ENCODE measurements at places on chromosomes 5 and 9. TPM values are rescaled to one million over a fixed set of nuclear protein-coding genes. Genes with fewer than 3 reads are reported as not detected.

DNA sequence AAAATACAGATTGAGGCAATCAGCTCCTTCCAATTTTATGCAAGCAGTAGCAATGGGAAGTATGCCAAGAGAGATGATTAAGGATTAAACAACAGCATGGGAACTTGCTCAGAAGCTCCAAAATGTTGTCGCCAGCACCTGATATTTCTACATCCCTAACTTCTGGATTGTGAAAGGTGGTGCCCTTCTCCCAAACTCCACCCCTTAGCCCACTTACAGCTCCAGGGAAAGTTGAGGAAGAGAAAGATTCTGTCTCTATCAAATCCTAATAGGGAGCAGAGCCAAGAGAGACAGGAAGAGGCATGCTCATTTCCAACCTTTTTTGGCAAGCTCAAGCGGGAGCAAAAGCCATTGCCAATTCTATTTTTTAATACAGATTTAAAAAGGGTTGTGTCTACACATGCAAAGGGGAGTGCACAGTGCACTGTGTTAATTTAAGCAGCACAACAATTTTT lies 92.4 kb upstream of the NR3C1 start:
- peak overlapping the region; percentile 18 for H3K27ac ChIP-seq
- H3K4me1 ChIP-seq, result no peaks in the 10 kb centered on the region
- no peaks in the 10 kb centered on the region for H3K27me3 ChIP-seq
- no peaks in the 10 kb centered on the region for H3K36me3 ChIP-seq
- peak; percentile 21 for DNase-seq
- H3K4me3 ChIP-seq, result no peak overlapping the region

DNA sequence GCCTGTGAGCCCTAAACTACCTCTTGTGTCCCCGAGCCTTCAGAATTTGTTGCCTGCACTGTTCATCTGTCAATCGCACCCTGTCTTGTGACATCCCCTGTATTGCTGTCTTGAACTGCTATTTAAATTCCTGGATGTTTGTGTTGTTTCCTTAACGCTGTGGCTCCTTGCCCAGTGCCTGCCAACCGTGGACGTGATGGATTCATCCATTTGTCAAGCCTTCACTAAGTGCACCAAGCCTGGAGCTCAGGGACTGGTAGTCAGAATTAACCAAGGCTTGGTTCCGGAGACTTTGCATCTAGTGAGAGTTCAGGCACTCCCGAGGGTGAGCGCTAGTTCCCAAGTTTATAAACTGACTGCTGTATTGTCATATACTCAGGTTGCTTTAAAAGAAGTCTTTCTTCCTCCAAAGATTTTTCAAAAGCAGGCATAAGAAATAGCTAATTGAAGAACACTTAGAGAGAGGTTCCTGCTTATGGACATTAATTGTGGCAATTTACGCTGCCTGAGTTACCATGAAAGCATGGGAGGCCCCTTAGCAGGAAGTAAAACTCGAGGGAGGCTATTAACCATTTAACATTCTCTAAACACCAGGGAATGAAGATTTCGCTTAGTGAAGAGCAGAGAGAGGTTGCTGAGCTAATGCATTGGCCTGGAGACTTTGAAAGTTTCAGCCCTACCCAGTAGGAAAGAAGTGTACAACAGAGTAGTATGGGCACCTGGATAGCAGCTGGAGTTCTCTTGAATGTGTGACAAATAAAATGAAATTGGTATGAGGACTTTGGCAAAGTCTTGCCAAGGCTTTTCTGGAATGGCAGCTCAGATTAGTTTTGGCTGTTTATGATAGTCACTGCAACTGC lies 29.0 kb downstream of the RGS3 start:
- no peak overlapping the region for H3K27ac ChIP-seq
- H3K4me3 ChIP-seq, result no peak overlapping the region
- H3K36me3 ChIP-seq, result no peaks in the 10 kb centered on the region
- H3K4me1 ChIP-seq, result no peaks in the 10 kb centered on the region

- no peak overlapping the region for H3K27ac ChIP-seq
- H3K4me1 ChIP-seq, result no peaks in the 10 kb centered on the region
- no peaks in the 10 kb centered on the region for H3K27me3 ChIP-seq
- DNase-seq, result no peak
These were observed 585.1 kb downstream of the TLE4 start for GRCh38 chr9:80156756-80157472.

- no peak overlapping the region for H3K27ac ChIP-seq
- H3K27me3 ChIP-seq, result no peaks in the 10 kb centered on the region
- no peaks in the 10 kb centered on the region for H3K36me3 ChIP-seq
- DNase-seq, result peak; percentile 25
These were observed 53.0 kb downstream of the NUP214 start for GRCh38 chr9:131178382-131178781.

DNA sequence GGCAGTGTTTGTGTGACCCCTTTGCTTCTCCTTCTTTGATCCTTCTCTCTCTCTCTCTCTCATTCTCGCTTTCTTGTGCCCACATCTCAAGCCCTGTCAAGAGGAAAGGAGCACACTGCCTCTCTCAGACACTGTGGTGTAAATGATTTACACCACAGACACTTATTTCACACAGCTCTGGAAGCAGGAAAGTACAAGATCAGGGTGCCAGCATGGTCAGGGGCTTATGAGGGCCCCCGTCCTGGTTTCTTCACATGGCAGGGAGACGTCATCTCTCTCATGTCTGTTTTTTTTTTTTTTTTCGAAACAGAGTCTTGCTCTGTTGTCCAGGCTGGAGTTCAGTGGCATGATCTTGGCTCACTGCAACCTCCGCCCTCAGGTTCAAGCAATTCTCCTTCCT lies 6.4 kb downstream of the FABP6 start:
- no peaks in the 10 kb centered on the region for H3K36me3 ChIP-seq
- no peaks in the 10 kb centered on the region for H3K4me1 ChIP-seq
- H3K27ac ChIP-seq, result no peak overlapping the region
- no peak for DNase-seq

DNA sequence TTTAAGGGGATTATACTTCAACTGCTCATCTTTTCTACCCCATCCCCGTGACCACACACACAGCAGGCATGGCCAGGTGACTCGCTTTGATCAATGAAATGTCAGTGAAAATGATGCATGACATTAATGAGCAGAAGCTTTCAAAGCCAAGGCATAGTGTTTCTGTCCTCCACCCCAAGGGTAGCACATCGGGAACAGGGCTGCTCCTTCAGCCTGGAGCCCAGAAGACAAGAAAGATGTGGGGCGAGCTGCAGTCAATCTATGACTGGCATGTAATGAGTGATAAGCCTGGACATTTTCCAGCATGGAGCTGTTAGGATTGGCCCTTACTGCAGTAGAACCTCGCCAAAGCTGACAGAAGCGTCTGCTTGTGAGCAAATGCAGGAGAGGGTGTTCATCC lies 122.6 kb upstream of the IRX2 start:
- H3K27ac ChIP-seq, result no peak overlapping the region
- H3K36me3 ChIP-seq, result no peaks in the 10 kb centered on the region
- H3K4me1 ChIP-seq, result no peaks in the 10 kb centered on the region
- DNase-seq, result no peak
- no peak overlapping the region for H3K4me3 ChIP-seq

DNA sequence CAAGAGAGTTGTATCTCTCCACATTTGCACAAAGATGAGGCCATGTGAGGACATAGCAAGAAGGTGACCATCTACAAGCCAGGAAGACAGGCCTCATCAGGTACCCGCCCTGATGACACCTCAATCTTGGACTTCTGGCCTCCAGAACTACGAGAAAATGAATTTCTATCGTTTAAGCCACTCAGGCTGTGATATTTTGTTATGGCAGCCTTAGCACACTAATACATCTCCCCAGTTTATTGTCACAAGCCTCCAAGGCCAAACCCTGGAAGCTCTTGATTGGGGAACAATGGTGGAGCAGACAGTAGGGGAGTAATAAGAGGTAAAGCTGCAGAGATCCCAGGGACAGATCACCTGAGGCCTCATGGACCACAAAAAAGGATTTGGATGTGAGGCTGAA lies 7.7 kb upstream of the P4HA2 start:
- no peaks in the 10 kb centered on the region for H3K27me3 ChIP-seq

DNA sequence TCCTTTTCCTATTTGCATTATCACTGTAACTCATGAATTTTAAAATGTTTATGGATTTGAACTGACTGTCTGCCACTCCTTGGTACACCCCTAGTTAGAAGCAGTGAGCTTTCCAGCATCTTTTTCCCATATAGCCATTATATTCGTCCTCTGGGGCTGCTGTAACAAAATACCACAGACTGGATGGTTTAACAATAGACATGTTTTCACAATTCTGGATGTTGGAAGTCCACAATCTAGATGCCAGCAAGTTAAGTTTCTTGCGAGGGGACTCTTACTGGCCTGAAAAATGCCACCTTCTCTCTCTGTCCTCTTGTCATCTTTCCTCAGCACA lies 530.0 kb downstream of the SEMA5A start:
- H3K27me3 ChIP-seq, result no peaks in the 10 kb centered on the region
- no peaks in the 10 kb centered on the region for H3K4me1 ChIP-seq
- H3K36me3 ChIP-seq, result no peaks in the 10 kb centered on the region
- H3K4me3 ChIP-seq, result no peak overlapping the region

GRCh38 chr9:16207161-16207560 lies 654.3 kb downstream of the CCDC171 start:
- H3K4me1 ChIP-seq, result no peaks in the 10 kb centered on the region
- peak overlapping the region; percentile 12 for H3K4me3 ChIP-seq

- no peaks in the 10 kb centered on the region for H3K4me1 ChIP-seq
- H3K27ac ChIP-seq, result no peak overlapping the region
- no peaks in the 10 kb centered on the region for H3K36me3 ChIP-seq
These were observed 360.0 kb downstream of the BRINP1 start for GRCh38 chr9:119009249-119009648.

- H3K27ac ChIP-seq, result no peak overlapping the region
- no peaks in the 10 kb centered on the region for H3K4me1 ChIP-seq
- H3K4me3 ChIP-seq, result no peak overlapping the region
- no peaks in the 10 kb centered on the region for H3K27me3 ChIP-seq
- DNase-seq, result no peak
These were observed 214.1 kb upstream of the ADCY2 start for GRCh38 chr5:7181841-7182240.

DNA sequence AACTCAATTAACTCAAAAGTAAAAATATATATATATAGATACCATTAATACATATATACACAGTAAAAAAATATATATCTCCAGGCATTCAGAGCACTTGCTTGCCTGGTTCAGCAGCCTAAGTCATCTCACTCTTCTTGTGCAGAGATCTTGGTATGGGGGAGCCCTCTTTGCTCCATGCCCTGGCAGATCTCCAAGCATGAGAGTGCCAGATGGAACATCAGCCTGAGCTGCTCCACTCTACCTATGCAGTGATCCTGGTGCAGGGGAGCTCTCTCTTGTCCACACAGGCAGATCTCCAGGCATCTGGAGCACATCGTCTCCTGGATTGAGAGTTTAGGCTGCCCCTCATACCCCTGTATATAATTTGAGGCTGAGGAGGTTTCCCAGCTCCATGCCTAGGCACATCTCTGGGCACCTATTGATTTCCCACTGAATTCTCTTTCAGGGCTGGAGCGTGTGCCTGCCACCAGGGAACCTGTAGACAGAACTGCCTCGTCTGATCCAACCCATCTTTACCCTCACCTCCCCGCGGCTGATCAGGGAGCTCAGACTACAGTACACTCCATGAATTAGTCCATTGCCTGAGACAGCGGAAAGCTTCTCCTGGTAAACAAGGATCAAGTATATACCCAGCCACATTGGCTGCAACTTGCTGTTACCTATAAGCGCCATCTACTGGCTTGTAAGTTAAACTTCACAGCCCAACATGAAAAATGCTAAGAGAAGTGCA lies 342.4 kb upstream of the GRIA1 start:
- no peak overlapping the region for H3K27ac ChIP-seq
- H3K36me3 ChIP-seq, result no peaks in the 10 kb centered on the region
- H3K4me3 ChIP-seq, result no peak overlapping the region
- no peaks in the 10 kb centered on the region for H3K27me3 ChIP-seq
- H3K4me1 ChIP-seq, result no peaks in the 10 kb centered on the region

DNA sequence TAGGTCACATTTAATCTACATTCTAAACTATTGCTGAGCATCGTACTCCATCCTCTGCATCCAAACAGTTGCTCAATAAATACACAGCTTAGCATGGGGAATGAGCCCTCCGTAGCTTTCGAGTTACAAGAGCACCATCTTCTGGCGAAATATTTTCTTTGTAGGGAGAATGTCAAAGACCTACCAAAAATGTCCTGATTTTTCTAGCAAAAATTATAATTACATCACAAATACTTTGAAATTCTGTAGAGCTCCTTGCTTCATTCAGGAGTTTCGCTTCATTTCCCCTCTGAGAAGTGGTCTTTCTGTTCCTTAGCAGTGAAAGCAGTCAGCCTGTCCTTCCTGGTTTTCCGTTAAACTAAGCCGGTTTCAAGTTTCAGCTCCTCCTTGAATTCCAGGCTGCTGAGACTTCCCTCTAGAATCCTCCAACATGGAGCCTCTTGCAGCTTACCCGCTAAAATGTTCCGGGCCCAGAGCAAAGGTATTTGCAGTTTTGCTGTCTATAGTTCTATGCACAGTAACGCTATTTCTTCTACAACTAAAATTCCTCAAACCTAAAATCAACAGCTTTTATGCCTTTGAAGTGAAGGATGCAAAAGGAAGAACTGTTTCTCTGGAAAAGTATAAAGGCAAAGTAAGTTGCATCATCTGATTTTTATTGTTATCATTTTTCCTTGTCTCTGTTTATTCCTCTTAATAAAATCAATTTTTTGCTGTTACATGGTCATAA lies at the start of gene GPX8:
GPX8 (plus strand) TSS at position 409 of the 730 bp plus-strand sequence; CDS start at position 431, 22 bp downstream.
- H3K36me3 ChIP-seq, result no peaks in the 10 kb centered on the region
- H3K27ac ChIP-seq, result peak within 1 kb of the TSS; percentile 71
- peak; percentile 34 for DNase-seq
- H3K4me3 ChIP-seq, result peak within 1 kb of the TSS; percentile 40

GRCh38 chr5:121762426-121762825 lies 89.3 kb upstream of the FTMT start:
- no peak for DNase-seq
- no peaks in the 10 kb centered on the region for H3K27me3 ChIP-seq
- no peaks in the 10 kb centered on the region for H3K36me3 ChIP-seq
- H3K4me1 ChIP-seq, result no peaks in the 10 kb centered on the region
- no peak overlapping the region for H3K27ac ChIP-seq
- H3K4me3 ChIP-seq, result no peak overlapping the region

DNA sequence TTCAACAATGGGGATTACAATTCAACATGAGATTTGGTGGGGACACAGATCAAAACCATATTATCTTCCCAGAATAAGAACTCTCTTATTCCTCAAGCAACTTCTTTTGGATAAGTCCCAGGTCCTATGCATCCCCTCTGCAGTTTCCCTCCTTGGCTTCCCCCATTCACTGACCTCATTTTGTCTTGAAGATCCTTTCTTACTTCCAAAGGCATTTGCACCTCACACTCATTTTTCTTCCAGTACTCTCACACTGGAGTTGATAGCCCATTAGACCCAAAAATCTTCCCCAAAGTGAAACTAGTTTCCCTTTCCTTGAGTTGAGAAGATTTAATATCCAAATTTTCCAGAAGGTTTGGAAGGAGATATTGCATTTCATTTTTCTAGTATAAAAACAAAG lies 178.0 kb upstream of the DAPK1 start:
- no peak overlapping the region for H3K4me3 ChIP-seq
- peaks cover 5% of the 10 kb centered on the region for H3K4me1 ChIP-seq
- DNase-seq, result no peak
- no peaks in the 10 kb centered on the region for H3K36me3 ChIP-seq
- no peaks in the 10 kb centered on the region for H3K27me3 ChIP-seq

The POU5F2 gene
- 2.0 TPM for total RNA-seq

The SLC34A1 gene
- not detected for total RNA-seq

The PNPLA7 gene
- total RNA-seq, result 2.1 TPM

The UGT3A1 gene
- total RNA-seq, result not detected

The ARHGEF37 gene
- total RNA-seq, result 10.4 TPM

The INSL6 gene
- total RNA-seq, result 0.48 TPM

The CDH6 gene
- 8.4 TPM for total RNA-seq

The PCDHGA7 gene
- total RNA-seq, result 13.0 TPM

The IFNB1 gene
- not detected for total RNA-seq

The RNF180 gene
- total RNA-seq, result 18.8 TPM

All from uterus (tissue), 4 donors.